Glomerular endothelial cell (primary cell): ENCODE measurements at places on chromosomes 6 and 20. TPM values are rescaled to one million over a fixed set of nuclear protein-coding genes. Genes with fewer than 3 reads are reported as not detected.

The SNAI1 gene
- 6.9 and 17.2 TPM in 2 replicates for total RNA-seq

The PGBD1 gene
- total RNA-seq, result 7.5 and 9.1 TPM in 2 replicates

The BMP2 gene
- 17.7 and 26.9 TPM in 2 replicates for total RNA-seq

The CLIC5 gene
- 0.05 and 0.12 TPM in 2 replicates for total RNA-seq

The BCAS4 gene
- 1.8 and 11.1 TPM in 2 replicates for total RNA-seq

The SIRPB1 gene
- total RNA-seq, result 4.1 and 5.0 TPM in 2 replicates

The BPI gene
- total RNA-seq, result not detected in 2 replicates

The SCRT2 gene
- not detected in 2 replicates for total RNA-seq

The IRF4 gene
- total RNA-seq, result not detected in 2 replicates

The TMEM244 gene
- not detected in 2 replicates for total RNA-seq

The PTPRK gene
- 53.3 and 72.5 TPM in 2 replicates for total RNA-seq

The SRSF12 gene
- 0.18 and 0.44 TPM in 2 replicates for total RNA-seq

The ARFGEF3 gene
- 4.5 and 5.1 TPM in 2 replicates for total RNA-seq

The MMP24 gene
- 0.88 and 6.5 TPM in 2 replicates for total RNA-seq

The DBNDD2 gene
- 21.7 and 25.0 TPM in 2 replicates for total RNA-seq

The ENPP3 gene
- total RNA-seq, result not detected in 2 replicates

The C20orf173 gene
- not detected in 2 replicates for total RNA-seq

The RAET1L gene
- total RNA-seq, result not detected in 2 replicates

The FOXQ1 gene
- total RNA-seq, result not detected in 2 replicates

The OR2B6 gene
- total RNA-seq, result not detected in 2 replicates

The PIGU gene
- 17.7 and 24.4 TPM in 2 replicates for total RNA-seq

The RAB44 gene
- total RNA-seq, result 0.06 TPM in 1 of 2 replicates, not detected in the other

The DEFB124 gene
- total RNA-seq, result not detected in 2 replicates

The MAFB gene
- 2.3 and 3.0 TPM in 2 replicates for total RNA-seq

The DDO gene
- 0.53 and 2.0 TPM in 2 replicates for total RNA-seq
